ENCODE measurements at places on chromosomes 1 and 21. TPM values are rescaled to one million over a fixed set of nuclear protein-coding genes. Genes with fewer than 3 reads are reported as not detected.

DNA sequence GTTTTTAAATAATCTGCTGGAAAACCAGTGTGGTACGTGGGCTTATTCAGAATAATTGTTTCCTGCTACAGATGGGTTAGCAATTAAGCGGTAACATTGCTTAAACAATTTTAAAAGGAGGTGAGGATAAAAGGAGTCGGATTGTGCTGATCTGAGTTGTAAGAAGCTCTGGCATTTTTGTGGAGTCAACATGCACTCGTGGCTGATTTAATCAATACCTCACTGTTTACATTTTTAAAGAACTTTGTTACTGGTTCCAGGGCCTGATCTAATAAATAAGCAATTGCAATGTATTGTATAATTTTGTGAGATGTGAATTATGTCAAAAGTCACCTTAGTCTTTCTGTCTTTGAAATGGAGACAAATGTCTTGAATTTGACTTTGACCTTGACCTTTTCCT lies 474.0 kb downstream of the SETD4 start:
- no peak for DNase-seq

Gene PGLYRP3
- total RNA-seq, result not detected

GRCh38 chr1:211732293-211732980 lies 57.0 kb upstream of the NEK2 start:
- DNase-seq, result no peak

Gene TEDDM1
- not detected for total RNA-seq

DNA sequence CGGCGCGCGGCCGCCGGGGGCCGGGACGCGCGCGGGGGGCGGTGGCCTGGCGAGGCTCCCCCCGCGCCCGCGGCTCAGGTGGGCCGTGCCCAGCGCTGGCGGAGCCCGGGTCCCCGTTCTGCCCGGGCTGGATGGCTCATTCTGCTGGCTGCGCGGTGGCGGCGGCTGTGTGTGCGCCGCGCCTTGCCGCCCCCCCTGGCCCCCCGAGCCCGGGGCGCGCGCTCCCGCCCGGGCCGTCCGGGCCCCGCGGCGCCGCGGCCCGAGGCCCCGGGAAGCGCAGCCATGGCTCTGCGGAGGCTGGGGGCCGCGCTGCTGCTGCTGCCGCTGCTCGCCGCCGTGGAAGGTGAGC lies at the start of gene EPHB2:
Gene EPHB2 (plus strand): TSS at position 139 of the 349 bp plus-strand sequence. CDS start 144 bp downstream, at position 283.
- no peak for DNase-seq

Gene ADORA1
- total RNA-seq, result 2.5 TPM

DNA sequence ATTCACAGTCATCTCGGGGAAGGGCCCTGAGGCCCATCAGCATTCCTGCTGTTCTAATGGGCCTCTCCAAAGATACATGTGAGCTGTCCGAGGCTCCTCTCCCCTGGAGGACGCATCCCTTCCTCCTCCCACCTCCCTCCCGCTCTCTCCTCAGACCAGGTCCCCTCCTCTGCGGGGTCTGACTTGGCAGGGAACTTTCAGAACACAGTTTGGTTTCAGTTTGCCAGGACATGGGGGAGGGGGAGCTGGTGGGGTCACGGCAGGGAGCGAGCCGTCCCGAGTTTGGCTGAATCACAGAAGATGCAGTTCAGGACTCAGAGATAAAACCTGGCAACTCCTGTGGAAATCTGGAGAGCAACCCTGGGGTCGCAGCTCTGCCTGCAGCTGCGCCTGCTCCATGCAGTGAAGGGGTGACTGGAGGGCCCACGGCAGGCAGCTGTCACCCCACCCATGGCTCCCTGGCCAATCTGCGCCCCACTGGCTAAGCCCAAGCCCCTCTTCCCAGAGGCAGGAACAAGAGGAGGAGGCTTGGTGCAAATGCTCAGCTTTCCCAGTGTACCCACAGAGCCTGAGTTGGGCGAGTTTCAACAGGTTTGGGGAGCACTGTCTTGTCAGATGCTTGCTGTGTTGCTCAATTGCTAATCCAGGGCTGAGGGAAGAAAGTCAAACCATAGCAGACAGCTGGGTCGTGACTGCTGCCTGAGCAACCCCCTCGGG lies 5.7 kb downstream of the WNT4 start:
- no peak for DNase-seq
